Adipocyte (in vitro differentiated cells): ENCODE measurements at places on chromosomes 6 and 20.

DNA sequence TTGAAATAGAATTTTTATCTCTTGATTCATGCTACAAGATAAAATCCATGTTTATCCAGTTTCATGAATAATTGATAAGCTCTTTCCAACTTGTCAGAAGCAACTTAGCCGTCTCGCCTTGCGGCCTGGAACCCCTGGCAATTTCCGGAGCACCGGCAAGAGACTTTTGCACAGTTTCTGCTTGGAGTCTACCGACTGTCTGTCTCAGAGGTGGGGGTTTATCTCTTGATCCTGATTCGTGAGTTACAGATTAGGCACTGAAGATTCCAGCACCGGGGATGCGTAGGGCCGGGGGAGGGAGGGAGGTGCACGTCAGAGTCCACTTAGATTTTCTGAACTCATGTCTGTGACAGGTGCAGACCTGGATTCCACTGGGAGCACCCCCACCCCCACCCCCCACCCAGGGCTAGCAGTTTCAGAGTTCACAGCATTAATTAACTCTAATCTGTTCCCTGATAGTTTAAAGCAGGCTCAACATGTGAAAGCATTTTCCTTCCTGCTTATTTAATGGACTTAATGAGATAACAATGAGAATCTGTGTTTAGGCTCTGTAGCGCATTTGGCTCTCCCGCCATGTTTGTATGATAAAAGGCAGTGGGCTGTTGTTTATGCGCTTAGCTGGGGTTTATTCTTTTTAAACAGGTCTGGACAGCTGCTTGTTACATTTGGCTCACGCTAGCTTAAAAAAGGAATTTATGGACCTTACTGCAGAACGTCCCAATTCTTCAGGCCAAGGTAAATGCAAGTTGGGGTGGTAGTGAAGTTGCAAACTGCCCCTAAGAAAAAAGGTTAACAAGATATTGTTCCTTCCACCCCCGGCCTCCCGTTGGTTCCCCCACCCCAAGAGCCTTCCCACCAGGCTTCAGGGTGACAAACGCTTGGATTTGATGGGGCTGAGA is 8.1 kb upstream of the APCDD1L start:
- no peak for DNase-seq

DNA sequence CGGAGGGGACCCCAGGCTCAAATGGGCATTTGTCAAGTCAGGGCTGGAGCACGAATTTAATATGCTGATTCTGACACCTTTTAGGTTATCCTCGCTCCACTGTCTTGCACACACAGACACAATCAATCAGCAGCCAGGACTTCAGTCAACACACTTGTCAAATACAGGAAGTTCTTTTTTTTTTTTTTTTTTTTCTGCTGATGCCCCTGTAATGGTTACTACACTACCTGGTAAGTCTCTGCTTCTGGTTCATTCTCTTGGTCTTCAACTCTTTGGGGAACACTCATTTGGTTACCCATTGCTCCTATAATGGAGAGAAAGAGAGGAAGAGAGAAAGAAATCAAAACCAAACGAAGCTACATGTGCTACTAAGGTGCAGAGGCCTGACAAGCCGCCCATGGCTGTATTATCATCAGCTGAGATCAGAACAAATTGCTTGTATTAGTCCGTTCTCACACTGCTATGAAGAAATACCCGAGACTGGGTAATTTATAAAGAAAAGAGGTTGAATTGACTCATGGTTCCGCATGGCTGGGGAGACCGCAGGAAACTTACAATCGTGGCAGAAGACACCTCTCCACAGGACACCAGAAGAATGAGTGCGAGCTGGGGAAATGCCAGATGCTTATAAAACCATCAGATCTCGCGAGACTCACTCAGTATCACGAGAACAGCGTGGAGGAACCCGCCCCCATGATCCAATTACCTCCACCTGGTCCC is 11.8 kb downstream of the BCAS1 start:
- no peak for DNase-seq

DNA sequence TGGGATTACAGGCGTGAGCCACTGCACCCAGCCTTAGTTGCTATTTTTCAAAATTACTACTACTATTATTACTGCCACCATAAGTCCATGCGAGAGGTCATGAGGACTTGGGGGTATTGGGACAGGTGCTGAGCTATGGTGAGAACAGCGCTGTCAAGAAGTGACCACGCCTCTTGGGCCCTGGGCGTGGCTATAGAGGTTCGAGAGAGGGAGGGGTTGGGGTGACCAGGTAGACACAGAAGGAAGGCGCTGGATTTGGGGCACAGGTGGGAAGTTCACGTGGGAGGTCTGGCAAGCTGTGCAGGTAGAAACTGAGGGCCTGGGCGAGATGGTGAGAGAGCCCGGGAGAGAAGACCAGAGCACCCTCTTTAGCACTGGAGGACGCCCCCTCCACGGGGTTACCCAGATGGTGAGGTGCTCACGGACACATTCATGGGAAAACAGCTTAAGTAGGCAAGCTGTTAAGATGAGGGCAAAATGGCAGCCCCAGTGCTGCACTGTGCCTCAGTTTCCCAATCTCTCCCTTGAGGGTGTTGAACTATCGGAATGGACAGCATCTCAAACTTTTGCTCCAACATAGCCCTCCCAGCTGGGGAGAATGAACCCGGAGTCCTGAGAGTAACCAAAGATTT is 61.0 kb downstream of the RAB44 start:
- DNase-seq = no peak

GRCh38 chr6:19279273-19279684 is 557.9 kb upstream of the ID4 start:
- peak; percentile 64 for DNase-seq

- peak; percentile 42 for DNase-seq
Measured at GRCh38 chr6:138007014-138007472, 100.2 kb downstream of the PERP start.

GRCh38 chr6:71733970-71734899 is 152.1 kb upstream of the RIMS1 start:
- DNase-seq = peak; percentile 43

- DNase-seq = no peak
Measured at GRCh38 chr6:16660157-16660497, 101.1 kb downstream of the ATXN1 start.

DNA sequence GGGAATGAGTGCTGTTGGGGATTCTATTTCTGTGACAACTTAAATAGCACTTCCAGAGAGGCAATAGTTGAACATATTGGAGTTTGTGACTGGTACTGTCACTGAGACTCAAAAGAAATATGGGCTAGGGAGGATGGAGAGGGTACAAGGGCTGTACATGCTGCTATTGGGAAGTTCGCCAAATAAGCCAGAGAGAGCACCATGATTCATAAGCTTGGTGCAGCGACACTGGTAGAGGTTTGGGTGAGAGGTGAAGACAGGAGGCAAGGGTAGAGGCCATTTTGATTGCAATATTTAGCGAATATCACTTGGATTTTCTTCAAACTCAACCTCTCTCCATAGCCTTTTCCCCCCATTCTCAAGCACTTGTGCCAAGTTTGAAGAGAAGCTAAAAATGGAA is 214.3 kb downstream of the OGFRL1 start:
- DNase-seq = no peak

- DNase-seq = no peak
Measured at GRCh38 chr6:7264041-7264440, 49.0 kb downstream of the SSR1 start.

- DNase-seq = no peak
Measured at GRCh38 chr6:7073821-7074525, 33.8 kb upstream of the RREB1 start.

DNA sequence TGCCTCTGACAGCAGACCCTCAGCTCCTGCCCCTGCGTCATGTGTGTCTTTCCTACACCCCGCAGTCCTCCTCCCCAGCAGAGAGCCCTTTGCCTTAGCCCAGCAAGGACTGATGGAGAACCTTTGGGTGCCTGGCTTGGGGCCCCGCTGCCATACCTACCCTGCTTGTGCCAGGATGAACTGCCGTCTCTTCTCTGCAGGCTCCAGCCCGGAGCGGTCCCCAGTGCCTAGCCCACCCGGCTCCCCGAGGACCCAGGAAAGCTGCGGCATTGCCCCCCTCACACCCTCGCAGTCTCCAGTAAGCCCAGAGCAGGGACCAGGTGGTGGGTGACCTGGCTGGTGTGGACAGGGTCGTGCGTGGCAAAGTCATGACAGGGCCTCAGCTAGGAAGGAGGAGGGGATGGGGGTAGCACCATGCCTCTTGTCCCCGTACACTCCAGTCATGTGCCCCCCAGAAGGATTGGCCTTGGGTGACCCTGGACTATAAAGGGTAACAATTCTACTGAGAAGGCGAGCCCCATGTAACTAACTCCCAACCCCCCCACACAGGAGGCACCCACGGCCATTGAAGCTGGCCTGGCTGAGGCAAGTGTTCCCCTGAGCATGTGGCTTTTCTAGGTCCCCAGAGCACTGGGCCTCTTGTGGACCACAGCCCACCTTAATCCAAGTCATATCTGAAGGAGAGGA is 8.3 kb downstream of the HSPA12B start:
- DNase-seq = no peak

DNA sequence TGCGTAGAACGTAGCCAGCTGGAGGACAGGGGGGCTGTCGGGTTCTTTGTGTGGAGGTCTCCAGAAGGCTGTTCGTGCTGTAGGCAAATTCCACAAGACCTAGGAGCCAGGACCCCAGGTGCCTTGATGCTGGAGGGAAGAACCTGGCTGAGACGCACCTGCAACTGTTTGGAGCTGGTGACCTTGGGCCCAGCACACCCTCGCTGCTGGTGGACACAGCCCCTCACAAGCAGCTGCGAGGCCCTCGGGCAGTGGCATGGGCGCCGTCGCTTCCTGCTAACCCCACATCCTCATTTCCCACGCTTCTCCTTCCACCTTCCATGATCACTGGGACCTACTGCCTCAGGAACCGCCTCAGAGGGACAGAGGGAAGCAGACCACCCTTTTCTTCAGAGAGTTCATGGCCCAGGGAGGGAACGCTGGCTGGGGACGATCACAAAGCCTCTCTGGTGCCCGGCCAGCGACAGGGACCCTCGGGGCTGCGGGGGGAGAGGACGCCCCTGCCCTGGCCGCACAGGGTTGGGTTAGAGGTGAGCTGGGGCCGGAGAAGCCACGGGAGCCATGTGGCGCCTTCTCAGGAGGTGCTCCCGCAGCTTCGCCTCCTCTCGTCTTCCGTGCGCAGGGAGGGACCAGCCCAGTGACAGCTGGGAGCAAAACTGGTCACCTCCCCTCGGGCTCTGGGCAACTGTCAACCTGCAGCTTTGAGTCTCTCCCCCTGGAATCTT is 18.4 kb downstream of the DLL1 start:
- no peak for DNase-seq

DNA sequence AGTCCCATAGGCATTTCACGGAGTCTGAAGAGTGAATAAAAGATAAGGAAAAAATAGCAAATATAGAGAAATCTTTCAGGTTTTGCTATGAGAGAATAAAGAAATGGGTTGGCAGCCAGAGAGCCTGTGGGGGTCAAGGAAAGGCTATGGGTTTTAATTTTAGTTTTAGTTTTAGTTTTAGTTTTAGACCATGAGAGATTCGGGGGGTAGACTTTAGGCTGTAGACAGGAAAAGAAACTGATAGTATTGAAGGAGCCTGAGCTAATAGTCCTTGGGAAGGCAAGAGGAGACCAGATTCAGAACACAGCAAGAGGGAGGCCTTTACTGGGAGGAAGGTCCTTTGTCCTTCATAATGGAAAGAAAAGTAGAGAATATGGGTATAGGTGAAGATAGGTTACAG is 19.3 kb downstream of the DOP1A start:
- DNase-seq = no peak

GRCh38 chr20:53937929-53938367 is 132.4 kb downstream of the BCAS1 start:
- no peak for DNase-seq

DNA sequence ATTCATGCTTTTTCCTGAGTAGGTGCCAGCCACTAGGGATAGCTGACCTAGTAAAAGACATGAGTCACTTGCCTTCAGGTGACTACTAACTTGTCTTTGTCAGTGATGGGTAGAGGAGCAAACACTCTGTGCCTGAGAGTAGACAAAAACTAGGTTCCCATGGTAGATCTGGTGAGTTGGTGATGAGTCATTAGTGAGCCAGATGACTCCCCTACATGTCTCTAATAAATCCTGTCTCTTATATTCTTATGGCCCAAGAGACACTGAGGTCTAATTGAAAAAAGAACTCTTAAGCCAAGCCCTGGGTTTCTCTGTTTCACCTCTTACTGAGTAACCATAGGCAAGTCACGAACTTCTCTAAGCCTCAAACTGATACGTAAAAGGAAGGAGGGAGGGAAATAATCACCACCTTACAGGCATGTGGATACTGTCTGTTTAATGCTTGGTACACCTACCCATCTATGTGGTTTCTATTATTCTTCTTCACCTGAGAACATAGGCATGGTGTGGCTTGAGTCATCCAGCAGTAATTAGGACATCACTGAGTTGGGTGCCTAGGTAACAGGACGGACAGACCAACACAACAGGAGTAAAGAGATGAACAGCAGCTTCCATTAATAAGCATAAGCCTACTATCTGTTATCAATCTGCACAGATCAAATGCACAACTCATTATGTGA is 20.3 kb downstream of the TTPAL start:
- peak; percentile 75 for DNase-seq

GRCh38 chr6:118356054-118356453 is 192.0 kb upstream of the PLN start:
- DNase-seq = peak; percentile 71

DNA sequence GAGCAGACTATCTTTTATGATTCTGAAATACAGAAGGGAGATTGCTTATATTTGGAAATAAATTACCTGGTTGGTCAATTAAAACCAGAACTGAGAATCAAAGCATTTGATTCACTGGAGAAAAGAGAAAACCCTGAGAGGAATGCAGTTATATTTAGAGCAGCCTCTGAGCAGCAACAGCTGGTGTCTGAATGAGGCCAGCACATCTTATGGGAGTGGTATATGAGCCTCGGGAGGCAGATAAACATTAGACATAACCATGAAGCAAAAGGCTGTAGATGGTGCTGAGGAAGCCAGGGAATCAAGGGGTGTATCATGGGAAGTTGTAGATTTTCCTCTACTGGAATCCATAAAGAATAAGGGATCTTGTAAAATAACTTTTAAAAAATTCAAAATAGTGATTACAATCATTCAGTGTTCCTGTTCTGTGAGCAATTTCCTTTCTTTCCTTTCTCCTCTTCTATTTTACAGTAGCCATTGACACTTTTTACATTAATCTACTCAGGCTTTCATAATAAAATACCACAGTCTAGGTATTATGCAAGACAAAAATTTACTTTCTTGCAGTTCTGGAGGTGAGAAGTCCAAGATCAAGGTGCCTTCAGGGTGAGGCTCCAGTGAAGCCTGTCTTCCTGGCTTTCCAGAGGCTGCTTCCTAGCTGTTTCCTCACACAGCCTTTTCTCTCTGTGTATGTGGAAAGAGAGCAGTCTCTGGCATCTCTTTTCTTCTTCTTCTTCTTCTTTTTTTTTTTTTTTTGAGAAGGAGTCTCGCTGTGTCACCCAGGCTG is 32.8 kb upstream of the ENPP5 start:
- DNase-seq = peak; percentile 31

DNA sequence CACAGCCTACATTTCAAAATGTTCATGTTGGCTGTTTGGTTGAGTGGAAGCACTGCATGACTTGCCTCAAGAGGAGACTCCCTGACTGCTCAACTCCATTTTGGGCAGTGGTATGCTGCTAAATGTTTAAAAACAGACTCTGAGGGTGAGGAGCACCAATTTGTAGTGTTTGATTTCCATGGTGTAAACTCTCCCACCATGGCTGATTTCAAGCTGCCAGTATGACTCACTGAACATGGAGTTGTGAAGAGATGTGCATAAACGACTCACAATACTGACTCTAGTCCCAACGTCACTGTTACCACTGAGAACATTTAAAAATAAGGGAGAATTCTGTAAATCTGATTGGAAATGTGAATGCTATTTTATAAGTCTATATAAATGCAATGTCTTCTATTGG is 70.4 kb downstream of the BACH2 start:
- no peak for DNase-seq
